Activated T-helper 17 cell treated with anti-CD3 and anti-CD28 coated beads, Interleukin-2, amount 50 U/mL, for 72 hours (primary cell): ENCODE measurements at places on chromosomes 3 and 15. TPM values are rescaled to one million over a fixed set of nuclear protein-coding genes. Genes with fewer than 3 reads are reported as not detected.

Gene RBP2
- total RNA-seq: not detected

Gene CERS3
- 0.54 TPM for total RNA-seq

DNA sequence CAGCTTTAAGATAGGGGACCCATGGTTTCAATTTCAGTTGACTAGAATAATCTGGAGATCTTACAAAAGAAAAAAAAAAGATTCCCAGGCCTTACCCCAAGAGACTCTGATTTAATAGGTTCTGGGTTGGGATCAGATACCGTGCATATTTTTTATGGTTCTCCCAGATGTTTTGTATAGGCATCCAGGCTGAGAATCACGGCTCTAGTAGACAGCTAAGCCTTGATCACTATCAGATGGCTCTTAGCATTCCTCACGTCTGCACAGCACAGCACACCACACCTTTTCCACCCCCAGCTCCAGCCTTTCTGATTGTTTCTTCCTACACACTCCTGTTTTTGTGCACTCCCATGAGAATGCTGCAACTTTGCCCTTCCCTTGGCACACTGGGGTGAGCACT lies 40.8 kb downstream of the TMEM45A start:
- no peak for ATAC-seq

Gene CPNE4
- not detected for total RNA-seq

Gene CFAP92
- total RNA-seq: 0.50 TPM

DNA sequence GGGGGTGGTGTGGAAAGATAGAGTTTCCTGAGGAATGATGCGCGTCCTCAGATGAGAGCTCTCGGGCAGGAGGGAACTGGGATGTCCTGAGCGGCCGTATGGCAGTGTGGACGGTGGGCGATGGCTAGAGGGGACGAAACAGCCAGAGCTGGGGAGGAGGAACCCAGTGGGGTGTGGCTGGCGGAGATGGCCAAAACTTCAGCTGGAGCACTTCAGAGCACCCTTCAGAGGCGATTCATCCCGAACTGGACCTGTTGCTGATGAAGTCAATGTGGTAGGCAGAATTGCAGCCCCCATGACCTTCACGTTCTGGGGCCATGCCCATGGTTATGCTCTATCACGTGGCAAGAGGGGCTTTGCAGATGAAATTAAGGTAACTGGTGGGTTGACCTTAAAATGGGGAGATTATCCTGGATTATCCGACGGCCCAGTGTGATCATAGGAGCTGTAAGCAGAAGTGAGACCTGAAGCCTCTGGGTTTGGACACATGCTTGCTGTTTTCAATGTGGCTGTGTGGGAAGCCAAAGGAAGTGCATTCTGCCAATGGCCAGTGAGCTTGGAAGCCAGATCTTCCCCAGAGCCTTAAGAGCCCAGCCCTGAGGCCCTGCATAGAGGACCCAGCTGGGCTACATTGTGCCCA lies 52.3 kb downstream of the ATP1B3 start:
- ATAC-seq: no peak

DNA sequence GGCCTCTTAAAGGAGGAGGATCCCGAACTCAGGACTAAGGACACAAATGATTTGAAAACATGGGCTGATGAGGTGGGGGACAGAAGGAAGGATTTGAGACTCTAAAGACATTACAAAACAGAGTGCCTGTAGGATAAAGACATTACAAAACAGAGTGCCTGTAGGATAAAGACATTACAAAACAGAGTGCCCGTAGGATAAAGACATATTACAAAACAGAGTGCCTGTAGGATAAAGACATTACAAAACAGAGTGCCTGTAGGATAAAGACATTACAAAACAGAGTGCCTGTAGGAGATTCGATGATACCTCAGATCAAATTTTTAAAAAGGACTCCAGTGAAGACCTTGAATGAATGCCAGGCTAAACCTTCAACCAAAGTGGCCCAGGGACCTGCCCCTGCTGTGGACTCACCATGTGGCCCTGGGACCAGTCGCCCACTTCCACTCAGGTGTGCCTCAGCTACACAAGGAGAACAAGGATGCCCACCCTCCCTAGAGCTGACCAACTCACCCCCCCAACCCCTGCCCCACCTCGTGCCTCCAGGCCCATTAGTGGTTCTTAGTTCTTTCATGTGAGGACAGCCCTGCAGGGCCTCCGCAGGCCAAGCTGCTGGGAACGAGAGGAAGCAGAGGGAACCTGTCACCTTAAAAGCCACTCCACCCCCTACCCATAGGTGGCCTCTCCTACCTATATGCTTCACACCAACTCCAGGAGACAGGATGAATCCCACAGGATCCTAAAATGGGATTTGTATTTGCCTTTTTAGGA lies 59.8 kb downstream of the SH3BP5 start:
- no peak for ATAC-seq

GRCh38 chr3:188890572-188891270 lies 281.1 kb upstream of the TPRG1 start:
- ATAC-seq: no peak

Gene SPTSSB
- total RNA-seq: not detected

DNA sequence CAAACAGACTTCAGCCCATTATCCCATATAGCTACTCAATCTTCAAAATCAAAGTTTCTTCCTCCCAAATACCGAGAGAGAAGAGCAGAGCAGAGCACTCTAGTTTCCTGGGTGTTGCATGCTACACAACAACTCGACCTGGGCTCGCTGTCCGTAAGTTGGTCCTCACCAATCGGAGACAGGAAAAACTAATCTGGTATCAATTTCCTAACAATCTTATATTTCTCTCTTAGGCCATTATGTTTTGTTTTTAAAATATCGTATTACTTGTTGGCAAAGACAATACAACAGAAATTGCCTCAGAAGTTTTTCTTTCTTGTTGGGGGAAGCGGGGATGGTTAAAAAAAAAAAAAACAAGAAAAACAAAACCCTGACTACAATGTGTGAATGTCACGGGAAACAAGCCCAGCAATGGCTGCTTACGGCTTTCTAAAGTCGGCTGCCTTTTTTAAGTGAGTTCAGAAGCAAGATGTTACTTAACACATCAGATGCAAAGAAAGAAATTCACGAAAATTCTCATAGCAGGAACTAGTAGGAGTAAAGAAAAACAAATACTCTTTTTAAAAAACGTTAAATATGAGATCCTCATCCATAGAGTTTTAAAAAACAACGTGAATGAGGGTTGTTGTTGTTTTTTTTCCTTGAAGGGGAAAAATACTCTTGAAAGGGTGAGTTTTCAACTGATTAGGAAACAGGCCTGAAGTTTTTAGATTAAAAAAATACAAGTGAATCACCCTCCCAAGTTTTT lies 1.9 kb downstream of the VGLL4 start:
- no peak for ATAC-seq

DNA sequence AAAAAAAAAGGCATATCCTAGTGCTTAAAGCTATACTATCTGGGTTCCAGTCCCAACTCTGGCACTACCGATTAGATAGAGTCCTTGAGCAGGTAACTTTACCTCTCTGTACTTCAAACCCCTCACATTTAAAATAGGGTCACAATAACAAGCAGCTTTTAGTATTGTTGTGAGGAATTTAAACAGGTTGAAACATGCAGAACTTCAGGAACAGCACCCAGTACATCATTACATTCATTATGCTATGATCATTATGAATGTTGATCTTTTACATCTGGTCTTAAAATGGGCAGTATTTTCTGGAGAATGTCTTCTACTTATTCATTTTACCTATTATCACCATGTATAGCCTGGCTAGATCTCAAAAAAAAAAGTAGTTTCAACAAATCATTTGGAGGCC lies 176.1 kb upstream of the CCDC54 start:
- no peak for ATAC-seq

GRCh38 chr3:155313300-155313699 lies 19.8 kb upstream of the STRIT1 start:
- ATAC-seq: no peak

Gene GLDN
- not detected for total RNA-seq

DNA sequence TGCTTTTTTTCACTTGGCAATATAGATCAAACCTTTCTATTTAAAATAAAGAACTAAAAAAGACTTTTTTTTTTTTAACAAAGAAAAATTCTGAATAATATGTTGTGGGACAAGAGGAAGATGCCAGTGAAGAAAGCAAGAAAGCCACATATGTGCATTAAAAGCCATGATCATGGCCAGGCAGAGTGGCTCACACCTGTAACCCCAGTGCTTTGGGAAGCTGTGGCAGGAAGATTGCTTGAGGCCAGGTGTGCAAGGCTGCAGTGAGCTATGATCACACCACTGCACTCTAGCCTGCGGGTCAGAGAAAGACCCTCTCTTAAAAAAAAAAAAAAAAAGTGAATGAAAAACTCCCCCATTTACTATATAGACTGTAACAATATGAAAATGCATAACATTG lies 23.9 kb downstream of the C2CD4B start:
- no peak for ATAC-seq

GRCh38 chr3:18946524-18946923 lies 201.8 kb upstream of the KCNH8 start:
- ATAC-seq: no peak

- ATAC-seq: peak; percentile 13
Observed at GRCh38 chr3:158727206-158728060, 4.8 kb downstream of the RARRES1 start.

Gene ZPLD1
- not detected for total RNA-seq

DNA sequence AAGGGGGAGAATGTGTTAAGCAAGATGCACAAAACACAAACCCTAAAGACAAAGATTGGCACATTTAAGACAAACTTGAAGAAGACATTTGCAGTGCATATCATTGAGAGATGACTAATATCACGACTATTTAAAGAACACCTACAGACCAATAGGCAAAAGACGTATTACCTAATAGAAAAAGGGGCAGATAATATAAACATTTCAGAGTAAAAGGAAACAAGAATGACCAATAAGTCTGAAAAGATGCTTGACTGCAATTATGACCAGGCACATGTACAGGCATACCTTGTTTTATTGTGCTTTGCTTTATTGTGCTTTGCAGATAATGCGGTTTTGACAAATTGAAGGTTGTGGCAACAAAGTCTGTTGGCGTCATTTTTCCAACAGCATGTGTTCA lies 4.9 kb downstream of the HACD3 start:
- no peak for ATAC-seq

Gene SH2D7
- total RNA-seq: not detected

- no peak for ATAC-seq
Observed at GRCh38 chr15:25618161-25618560, 179.3 kb upstream of the UBE3A start.

GRCh38 chr3:172511783-172512762 lies 11.2 kb downstream of the TNFSF10 start:
- peak; percentile 73 for ATAC-seq

Gene PP2D1
- total RNA-seq: not detected

Gene TUSC7
- total RNA-seq: not detected

DNA sequence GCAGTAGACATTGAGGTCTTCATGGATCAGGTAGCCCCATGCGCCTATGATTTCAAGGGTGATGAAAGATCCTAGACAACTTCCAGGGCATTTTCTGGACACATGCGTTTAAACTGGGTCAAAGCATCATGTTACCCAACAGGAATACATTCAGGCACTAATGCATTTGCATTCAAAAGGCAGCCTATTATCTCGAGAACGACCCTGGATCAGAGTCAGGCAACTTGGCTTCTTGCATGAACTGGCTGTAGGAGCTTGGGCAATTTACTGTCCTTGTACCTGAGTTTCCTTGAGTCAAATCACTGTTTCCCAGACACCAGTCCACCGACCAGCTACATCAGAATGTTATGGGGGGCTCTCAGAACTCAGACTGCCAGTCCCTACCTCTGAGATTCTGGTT lies 51.5 kb upstream of the CHST2 start:
- ATAC-seq: no peak

DNA sequence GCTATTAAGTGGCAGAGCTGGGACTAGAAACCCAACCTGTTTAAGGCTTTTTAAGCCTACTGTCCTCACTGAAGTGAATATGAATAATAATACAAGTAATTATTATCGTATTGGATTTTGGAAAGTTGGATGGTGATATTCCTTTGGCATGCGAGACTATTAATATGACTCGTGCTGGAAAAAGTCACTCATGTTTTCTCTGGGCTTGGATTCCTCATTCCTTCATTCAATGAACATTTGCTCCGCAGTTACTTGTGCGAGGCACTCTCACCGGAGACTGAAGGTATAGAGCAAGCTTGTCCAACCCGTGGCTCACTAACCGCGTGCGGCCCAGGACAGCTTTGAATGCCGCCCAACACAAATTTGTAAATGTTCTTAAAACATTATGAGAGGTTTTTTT lies 694 bp downstream of the PLAAT1 start:
- no peak for ATAC-seq

Gene AGTR1
- not detected for total RNA-seq

GRCh38 chr15:28904003-28904402 lies 18.2 kb downstream of the APBA2 start:
- ATAC-seq: no peak

Gene GTPBP8
- total RNA-seq: 23.6 TPM

DNA sequence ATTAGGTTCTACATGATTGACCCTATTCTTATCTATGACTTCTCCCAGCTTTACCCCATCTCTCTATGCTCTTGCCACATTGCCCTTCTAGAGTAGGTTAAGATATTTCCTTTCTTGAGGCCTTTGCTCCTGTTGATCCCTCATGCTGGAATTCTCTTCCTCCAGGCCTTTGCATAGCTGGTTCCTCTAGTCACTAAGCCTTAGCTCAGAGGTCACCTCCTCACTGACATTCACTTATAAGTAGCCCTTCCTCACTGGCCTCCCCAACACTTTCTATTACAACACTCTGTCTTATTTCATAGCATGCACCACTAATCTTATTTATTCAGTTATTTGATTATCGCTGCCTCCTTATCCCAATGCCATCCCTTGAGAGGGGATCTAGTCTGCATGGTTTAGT lies 228.4 kb upstream of the COL8A1 start:
- no peak for ATAC-seq

Gene CHL1
- total RNA-seq: not detected

Gene GRAMD1C
- 0.56 TPM for total RNA-seq

DNA sequence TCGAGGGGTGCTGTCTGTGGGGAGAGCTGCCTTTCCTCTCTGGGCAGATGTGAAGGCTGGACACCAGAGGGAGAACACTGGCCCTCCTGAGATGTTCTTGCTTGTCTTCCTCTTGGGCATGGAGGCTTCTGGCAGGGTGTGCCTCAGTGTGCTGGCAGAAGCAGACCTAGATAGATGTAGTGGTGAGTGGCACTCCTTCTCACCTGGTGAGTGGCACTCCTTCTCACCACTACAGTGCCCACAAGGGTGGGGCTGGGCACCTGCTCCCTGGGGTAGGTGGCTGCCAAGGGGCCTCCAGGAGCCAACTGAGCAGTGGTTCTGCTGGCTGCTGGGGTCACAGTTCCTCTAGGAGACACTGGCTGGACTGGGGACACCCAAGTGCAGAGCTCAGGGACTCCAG lies 18.7 kb downstream of the ACVR2B start:
- ATAC-seq: no peak

Gene MORC1
- 0.11 TPM for total RNA-seq

Gene CCR8
- total RNA-seq: 10.2 TPM

Gene FHIT
- total RNA-seq: 12.2 TPM

- no peak for ATAC-seq
Observed at GRCh38 chr3:21446945-21447475, 304.0 kb downstream of the ZNF385D start.

Gene SOX14
- total RNA-seq: not detected

Gene GP5
- total RNA-seq: 1.4 TPM

Gene AP3B2
- 0.41 TPM for total RNA-seq
